NCI-H1930 (cell line): ENCODE measurements at places on chromosomes 5 and 9.
A peak's percentile ranks its signal among the peaks of the same experiment; 100 is the strongest.

DNA sequence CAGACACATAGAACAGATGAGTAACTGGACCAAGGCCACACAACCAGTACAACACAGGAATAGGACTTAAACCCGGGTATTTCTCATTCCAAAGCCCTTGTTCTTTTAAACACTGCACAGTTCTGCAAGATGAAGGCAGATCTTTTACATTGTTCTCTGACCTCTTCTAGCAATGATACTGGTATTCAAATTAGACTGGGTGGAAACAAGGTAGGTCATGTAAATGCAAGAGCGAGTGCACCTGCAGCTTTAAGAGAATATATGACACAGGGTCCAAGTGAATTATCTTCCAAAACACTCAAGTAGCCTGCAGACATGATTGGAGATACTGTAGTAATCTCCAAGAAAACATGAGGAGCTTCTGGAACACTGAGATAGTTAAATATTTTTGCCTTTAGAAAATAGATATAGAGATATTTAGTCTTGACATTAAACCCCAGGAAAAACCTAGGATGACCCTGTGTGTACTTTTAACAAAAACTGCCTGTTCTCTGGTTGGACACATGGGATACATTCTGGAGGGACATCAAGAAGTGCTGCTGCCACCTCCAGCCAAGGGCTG is 130.6 kb upstream of the EPB41L4A start:
- no peak for DNase-seq

DNA sequence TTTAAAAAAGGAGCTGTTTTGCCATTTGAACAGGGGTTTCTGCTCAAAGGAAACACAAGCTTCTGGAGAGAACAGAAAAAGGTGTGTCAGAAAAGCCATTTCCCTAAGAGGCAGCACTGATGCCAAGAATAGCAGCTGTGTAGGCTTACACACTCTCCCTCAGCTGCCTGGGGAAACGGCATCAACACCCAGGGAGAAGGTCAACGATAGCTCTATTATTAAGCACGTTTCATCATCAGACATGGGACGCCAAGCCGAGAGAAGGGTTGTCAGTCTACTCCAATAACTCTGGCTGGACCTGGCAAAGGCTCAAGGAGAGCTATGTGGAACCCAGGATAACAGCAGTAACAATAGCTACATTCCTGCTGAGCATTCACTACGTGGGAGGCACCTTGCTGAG is 314.2 kb downstream of the CDK5RAP2 start:
- no peak for DNase-seq

DNA sequence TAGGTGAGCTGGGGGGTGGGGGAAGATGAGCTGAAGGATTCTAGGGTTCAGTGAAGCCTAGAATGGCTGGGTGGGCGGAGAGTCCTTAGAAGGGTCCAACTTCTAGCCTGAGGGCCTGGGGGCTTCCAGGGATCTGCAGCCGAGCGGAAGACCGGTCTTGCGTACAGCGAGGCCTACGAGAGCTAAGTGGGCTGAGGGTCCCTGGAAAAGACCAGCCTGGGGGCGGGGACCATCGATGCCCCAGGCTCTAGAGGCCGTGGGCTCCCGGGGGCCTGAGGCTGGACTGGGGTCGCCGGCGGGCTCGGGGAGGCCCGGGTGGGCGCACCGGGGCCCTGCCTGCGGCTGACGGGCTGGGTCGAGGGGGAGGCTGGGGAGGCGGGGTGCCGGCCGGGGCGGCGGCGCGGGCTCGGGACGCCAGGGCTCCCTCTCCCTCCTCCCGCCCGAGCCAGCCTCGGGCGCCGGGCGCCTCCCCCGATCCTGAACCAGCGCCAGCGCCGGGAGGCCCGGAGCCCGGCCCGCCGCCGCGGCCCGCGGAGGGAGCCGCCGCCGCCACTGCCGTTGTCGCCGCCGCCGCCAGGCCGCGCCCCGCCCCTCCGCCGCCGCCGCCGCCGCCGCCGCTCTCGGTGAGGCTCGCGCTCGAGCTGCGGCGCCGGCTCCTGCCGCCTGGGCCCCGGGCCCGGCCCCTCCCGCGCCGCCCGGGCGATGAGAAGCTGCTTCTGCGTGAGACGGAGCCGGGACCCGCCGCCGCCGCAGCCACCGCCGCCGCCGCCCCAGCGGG is at the start of gene MVB12B:
Gene MVB12B, plus strand, starts transcription at position 602 of the 778 bp plus-strand sequence. Its CDS starts 101 bp downstream, at position 703.
- DNase-seq, result no peak

DNA sequence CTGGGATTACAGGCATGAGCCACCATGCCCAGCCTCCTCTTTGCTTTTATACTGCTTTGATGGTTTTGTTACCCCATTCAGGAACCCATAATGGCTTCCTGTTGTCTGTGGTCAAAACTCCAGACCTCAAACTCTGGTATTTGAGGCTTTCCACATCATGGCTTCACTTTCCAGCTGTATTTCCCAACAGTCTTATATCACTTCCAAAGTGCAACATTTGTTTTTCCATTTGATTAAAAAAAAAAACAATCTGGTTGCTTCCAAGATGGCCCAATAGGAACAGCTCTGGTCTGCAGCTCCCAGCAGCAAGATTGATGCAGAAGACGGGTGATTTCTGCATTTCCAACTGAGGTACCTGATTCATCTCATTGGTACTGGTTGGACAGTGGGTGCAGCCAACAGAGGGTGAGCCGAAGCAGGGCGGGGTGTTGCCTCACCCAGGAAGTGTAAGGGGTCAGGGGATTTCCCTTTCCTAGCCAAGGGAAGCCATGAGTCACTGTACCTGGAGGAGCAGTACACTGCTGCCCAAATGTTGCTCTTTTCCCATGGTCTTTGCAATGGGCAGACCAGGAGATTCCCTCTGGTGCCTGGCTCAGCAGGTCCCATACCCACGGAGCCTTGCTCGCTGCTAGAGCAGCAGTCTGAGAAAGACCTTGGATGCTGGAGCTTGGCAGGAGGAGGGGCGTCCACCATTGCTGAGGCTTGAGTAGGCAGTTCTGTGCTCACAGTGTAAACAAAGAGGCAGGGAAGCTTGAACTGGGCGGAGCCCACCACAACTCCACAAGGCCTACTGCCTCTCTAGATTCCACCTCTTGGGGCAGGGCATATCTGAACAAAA is 458.4 kb downstream of the KDM4C start:
- no peak for DNase-seq

DNA sequence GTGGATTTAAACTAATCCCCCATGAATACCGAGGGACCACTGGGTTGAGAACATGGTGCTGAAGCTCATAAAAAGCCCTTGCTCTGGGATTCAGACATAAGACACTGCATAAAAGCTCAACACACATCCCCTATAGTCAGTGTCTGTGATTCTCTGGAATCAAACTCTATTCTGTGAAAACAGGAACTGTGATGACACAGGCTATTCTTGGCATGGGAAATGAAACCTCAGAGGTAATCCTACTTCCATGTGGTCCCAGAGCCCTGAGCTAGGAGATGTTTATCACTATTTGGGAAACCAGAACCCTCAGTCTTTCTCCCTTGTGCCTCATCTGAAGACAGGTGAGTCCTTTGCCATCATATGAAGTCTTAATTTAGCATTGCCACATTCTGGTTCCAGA is 135.4 kb upstream of the PRSS3 start:
- no peak for DNase-seq

DNA sequence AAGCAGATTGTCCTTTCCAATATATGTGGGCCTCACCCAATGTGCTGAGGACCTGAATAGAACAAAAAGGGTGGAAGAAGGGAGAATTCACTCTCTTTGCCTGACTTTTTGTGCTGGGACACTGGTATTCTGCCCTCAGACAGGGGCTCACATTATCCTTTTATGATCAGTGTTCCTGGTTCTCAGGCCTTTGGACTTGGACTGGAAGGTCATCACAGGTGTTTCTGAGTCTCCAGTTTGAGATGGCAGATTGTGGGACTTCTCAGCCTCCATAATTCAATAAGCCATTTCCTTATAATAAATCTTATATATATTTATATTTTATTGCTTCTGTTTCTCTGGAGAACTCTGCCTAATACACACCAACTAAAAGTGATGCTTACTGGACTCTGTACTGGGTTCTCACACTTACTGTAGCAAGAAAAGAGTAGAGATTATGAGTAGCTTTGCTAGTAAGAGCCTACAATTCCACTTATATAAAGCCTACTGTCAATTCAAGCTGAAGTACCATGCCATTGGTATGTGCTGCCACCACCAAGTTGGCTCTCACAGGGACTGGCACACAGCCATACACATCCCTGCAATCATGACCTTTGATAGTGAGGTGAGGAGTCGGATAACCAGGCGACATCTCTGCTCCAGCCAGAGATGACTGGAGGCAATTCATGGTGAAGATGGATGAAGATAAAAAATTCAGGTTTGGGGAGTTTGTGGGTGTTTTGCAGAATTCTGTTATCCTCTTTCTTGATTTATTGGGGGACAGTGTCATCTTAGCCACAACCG is 130.7 kb upstream of the NR3C1 start:
- DNase-seq, result no peak

GRCh38 chr5:71623221-71623794 is 36.2 kb downstream of the MCCC2 start:
- DNase-seq, result no peak

- DNase-seq, result no peak
Observed at GRCh38 chr5:150167908-150168307, 1.3 kb downstream of the CDX1 start.

GRCh38 chr9:119083673-119084072 is 285.6 kb downstream of the BRINP1 start:
- DNase-seq, result no peak

GRCh38 chr5:113188436-113188835 is 211.8 kb downstream of the DCP2 start:
- no peak for DNase-seq

- no peak for DNase-seq
Observed at GRCh38 chr9:83043597-83043996, 19.3 kb downstream of the RASEF start.

DNA sequence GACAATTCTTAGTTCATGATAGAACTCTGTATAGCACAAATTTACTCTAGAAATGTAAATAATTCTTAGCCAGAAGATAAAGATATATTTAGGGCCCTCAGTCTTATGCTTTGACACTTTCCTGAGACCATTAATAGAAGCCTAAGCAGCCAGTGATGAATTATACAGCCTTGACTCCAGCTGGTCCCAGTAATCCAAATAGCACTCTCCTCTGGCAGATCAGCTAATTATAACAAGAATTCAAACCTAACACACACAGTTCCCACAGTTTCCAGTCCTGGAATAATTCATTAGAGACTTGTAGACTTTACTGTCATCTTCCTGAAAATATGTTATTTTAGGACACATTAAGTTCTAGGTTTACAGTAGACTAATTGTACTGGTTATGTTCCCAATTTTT is 50.4 kb downstream of the SHOC1 start:
- DNase-seq, result no peak

DNA sequence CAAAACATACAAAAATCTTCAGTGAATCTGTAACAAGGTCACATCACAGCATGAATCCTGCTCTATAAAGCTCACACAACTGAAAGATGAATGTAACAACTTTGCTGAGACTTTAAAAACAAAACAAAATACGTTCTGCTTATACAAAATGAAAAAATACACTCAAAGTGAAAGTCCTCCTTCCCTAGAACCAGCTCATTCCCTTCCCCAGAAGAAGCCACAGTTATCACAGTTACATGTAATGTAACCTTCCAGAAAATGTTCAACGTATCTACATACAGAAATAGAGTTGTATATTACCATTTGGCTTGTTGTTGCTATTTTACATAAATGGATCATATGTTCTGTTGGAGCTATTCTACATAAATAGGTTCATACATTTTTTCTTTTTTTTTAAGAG is 2.6 kb downstream of the AUH start:
- no peak for DNase-seq

- no peak for DNase-seq
Observed at GRCh38 chr5:164809821-164810220, 1304.4 kb downstream of the MAT2B start.

- no peak for DNase-seq
Observed at GRCh38 chr9:115442054-115442453, 324.1 kb upstream of the TNC start.

GRCh38 chr9:103377667-103378066 is 382.5 kb downstream of the CYLC2 start:
- no peak for DNase-seq

DNA sequence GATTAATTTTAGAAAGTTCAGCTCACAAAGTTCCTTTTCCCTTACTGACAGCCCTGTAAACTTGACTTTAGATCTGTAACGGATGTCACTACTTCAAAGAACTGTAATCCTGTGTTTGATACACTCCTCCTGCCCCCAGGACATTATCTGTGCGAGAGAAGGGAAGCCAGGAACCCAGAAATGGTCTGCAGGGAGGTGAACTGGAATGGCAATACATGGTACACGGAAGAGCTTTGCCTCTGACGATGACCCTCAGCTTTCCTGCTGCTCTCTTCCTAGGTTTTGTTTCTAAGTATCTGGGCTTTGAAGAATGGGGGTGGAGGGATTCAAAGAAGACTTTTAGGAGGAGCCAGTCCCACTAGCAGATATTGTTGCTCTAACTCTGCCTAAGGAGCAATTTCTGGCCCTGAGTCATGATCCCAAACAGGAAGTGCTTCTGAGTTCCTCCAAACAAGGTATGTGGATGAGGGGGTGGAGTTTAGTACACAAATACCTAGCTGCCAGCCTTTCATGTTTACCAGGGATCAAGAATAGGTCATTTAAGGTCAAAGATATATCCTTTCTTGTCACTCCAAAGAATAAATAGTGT is 43.4 kb upstream of the TMC1 start:
- DNase-seq, result no peak

- DNase-seq, result no peak
Observed at GRCh38 chr9:113501129-113501686, 37.7 kb downstream of the RGS3 start.

DNA sequence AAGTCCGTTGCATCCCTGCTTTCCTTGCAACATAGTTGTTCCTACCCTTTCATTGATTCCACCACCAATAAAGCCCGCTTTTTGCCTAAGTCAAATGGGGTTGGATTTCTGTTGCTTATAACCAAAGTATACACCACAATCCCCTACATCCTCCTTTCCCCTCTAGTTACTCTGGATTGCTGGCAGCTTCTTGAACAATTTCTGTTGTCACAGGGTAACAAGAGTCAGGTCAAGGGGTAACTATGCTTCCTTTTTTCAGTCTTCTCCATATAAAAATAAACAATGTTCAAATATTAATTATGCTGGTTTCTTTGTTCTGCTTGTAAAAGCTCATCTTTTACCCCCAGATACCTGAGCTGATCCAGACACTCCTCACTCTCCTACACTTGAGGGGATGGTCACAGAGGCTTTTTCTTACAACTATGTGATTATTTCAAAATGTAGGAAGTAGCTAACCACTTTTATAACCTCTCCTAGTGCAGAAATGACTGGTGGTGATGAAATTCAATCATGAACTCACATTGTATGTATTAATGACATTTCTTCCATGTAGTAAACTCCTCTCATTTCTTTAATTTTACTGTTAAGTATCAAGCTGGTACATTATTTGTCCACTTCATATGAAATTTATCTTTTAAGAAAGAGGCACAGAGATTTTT is 136.5 kb downstream of the SNX18 start:
- DNase-seq, result no peak

- DNase-seq, result no peak
Observed at GRCh38 chr5:65721050-65721719, 724 bp downstream of the SGTB start.

- DNase-seq, result no peak
Observed at GRCh38 chr5:42514754-42515153, 91.5 kb downstream of the GHR start.

- peak; percentile 57 for DNase-seq
Observed at GRCh38 chr5:111158105-111158744, 66.0 kb upstream of the CAMK4 start.
